ENCODE measurements at places on chromosomes 5 and 9. TPM values are rescaled to one million over a fixed set of nuclear protein-coding genes. Genes with fewer than 3 reads are reported as not detected.

- no peaks in the 10 kb centered on the region for H3K36me3 ChIP-seq
- H3K27me3 ChIP-seq: peaks cover 5% of the 10 kb centered on the region
- no peak for DNase-seq
- no peaks in the 10 kb centered on the region for H3K4me1 ChIP-seq
- no peak overlapping the region for H3K4me3 ChIP-seq
Observed at GRCh38 chr5:1648806-1649205, 125.0 kb upstream of the LPCAT1 start.

- H3K36me3 ChIP-seq: no peaks in the 10 kb centered on the region
- no peaks in the 10 kb centered on the region for H3K27me3 ChIP-seq
- H3K4me1 ChIP-seq: no peaks in the 10 kb centered on the region
- no peak for DNase-seq
- no peak overlapping the region for H3K4me3 ChIP-seq
Observed at GRCh38 chr9:22838266-22838665, 391.6 kb downstream of the DMRTA1 start.

DNA sequence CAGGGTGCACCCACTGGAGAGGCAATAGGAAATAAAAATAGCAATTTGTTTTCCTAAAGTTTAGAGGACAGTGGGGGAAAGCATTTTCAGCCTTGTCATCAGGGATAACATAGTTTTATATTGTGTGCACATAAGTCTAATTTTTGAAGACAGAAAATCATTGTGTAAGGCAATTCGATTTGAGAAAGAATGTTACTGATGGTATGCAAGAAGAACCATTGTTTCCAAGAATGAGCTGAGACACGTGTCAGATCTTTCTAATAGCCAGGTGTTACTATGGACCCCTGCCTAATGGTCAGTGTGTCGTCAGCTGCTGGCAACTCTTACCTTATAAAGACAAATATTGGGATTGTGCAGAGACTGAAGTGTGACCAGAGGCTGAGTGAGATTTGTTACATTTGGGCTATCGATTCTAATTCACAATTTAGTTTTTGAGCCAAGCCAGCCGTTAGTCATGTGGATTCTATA, 67.1 kb upstream of the PPP2R2B start:
- no peaks in the 10 kb centered on the region for H3K36me3 ChIP-seq
- no peak overlapping the region for H3K27ac ChIP-seq
- no peaks in the 10 kb centered on the region for H3K27me3 ChIP-seq
- H3K4me3 ChIP-seq: no peak overlapping the region

GRCh38 chr9:86749894-86750255, 197.4 kb downstream of the GAS1 start:
- H3K27ac ChIP-seq: no peak overlapping the region
- H3K4me3 ChIP-seq: no peak overlapping the region
- no peaks in the 10 kb centered on the region for H3K36me3 ChIP-seq
- H3K27me3 ChIP-seq: no peaks in the 10 kb centered on the region

GRCh38 chr9:98095401-98095800, 23.6 kb downstream of the TRIM14 start:
- no peak for DNase-seq
- H3K4me1 ChIP-seq: peaks cover 2% of the 10 kb centered on the region
- H3K27me3 ChIP-seq: no peaks in the 10 kb centered on the region
- H3K4me3 ChIP-seq: no peak overlapping the region
- no peak overlapping the region for H3K27ac ChIP-seq

- DNase-seq: no peak
- no peaks in the 10 kb centered on the region for H3K4me1 ChIP-seq
- peaks cover 16% of the 10 kb centered on the region for H3K36me3 ChIP-seq
- no peaks in the 10 kb centered on the region for H3K27me3 ChIP-seq
Observed at GRCh38 chr9:130332384-130332926, 66.9 kb downstream of the HMCN2 start.

Gene OR1L4
- total RNA-seq: not detected

Gene IFNA13
- total RNA-seq: not detected

Data from H9 (cell line).